SJCRH30 (cell line): ENCODE measurements at places on chromosomes 5 and 9.

GRCh38 chr5:88666761-88667495 is 216.1 kb downstream of the MEF2C start:
- DNase-seq: no peak

GRCh38 chr5:111699976-111700375 is 57.0 kb downstream of the NREP start:
- no peak for DNase-seq

DNA sequence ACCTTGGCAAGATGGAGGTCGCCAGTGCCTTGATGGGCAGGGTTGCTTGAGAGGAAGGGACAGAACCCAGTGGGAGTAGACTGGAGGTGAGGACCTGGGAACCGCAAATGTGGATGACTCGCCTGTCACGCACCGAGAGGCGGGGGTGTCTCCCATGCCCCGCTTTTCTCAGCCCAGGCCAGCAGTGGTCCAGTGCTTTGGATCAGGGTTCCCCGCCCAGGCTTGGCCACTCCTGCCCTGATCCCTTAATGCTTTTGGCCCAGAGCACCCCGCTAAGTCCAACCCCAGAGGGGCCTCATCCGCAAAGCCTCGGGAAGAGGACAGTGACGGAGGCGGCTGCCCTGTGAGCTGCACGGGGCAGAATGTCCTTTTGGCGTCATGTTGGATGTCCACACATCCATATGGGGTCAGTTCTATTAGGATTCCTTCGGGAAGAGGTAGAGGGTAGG is 2.4 kb downstream of the MRPS2 start:
- no peak for DNase-seq

DNA sequence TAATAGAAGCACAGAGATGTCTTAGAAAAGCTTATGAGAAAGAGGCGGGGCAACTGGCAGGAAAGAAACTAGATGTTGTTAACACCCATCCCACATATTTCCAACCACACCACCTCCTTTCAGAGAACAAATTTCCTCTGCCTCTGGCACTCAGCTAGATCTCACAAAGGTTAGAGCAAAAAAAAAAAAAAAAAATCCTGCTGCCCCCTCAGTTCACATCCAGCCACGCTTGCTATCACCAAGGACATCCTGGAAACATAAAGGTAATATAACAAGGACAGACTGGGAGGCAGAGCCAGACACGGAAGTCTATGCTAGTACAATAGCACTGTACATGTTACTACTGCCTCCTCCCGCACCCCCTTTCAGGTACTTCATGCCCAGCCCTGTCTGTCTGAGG is 238.0 kb upstream of the PTGER4 start:
- DNase-seq: no peak

GRCh38 chr5:178499352-178499751 is 90.8 kb downstream of the COL23A1 start:
- DNase-seq: no peak

GRCh38 chr5:107384256-107384655 is 286.5 kb downstream of the EFNA5 start:
- no peak for DNase-seq

DNA sequence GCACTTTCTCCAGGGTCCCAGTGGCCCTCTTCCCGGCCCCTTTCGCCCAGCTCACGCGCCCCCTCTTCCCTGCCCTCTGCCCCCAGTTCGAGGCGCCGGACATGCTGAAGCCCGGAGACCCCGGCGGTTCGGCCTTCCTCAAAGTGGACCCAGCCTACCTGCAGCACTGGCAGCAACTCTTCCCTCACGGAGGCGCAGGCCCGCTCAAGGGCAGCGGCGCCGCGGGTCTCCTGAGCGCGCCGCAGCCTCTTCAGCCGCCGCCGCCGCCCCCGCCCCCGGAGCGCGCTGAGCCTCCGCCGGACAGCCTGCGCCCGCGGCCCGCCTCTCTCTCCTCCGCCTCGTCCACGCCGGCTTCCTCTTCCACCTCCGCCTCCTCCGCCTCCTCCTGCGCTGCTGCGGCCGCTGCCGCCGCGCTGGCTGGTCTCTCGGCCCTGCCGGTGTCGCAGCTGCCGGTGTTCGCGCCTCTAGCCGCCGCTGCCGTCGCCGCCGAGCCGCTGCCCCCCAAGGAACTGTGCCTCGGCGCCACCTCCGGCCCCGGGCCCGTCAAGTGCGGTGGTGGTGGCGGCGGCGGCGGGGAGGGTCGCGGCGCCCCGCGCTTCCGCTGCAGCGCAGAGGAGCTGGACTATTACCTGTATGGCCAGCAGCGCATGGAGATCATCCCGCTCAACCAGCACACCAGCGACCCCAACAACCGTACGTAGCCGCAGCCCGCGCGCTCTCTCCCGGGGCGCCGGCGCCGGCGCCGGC is 1.0 kb downstream of the PRDM6 start:
- DNase-seq: peak; percentile 36

- DNase-seq: no peak
Observed at GRCh38 chr9:114311571-114312512, 11.1 kb upstream of the ORM1 start.

DNA sequence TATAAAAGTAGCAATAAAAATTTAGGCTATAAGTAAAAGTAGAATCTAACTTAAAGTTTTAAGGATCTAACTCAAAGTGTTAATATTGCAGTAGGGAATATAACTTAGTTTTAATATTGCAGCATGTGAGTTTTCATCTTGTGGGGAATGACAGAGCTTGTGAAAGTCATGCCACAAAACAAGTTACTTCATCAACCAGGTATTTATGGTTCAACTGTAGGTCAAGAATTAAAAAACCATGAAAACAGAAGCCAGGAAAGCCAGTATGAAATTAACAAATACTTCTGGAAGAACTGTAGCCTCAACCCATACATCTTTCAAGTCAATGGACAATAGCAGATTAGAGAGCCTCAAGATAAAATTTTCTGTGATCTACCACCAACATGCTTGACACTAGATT is 19.0 kb downstream of the HMGCS1 start:
- DNase-seq: no peak

DNA sequence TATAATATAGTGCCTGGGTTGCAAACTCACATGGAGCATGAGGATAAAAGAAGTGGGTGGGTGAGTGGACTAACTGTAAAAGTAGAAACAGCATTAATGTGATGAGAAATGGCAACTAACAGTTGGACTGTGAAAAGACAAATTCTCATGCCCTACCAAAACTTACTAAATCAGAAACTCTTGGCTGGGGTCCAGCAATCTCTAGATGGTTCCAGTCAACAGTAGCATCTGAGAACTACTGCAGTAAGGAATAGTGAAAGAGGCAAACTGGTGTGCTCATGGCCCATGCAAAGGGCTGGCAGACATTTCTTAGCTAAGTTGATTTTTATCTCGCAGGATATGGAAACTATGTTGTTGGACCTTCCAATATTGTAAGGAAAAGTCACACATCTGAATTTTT is 150.3 kb downstream of the PIK3R1 start:
- no peak for DNase-seq

GRCh38 chr5:88879724-88880123 is 3.3 kb downstream of the MEF2C start:
- DNase-seq: no peak

- no peak for DNase-seq
Observed at GRCh38 chr9:125985998-125986655, 239.0 kb downstream of the PBX3 start.

DNA sequence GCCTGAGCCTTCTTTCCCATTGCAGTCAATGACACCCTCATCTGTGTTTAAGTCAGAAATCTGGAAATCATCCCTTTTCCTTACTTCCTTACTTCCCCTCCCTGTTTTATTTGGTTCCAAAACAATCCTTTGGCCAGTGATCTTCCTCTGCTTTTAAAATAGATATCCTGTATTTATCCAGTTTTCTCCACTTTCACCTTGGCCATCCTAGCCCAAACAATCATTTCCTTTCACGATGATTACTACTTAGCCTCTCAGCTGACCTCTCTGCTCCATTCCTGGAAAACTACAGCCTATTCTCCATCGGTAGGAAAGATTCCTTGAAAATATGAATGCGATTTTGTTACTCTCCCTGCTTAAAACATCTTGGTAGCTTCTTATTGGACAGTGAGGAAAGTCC is 565.4 kb downstream of the TLR4 start:
- no peak for DNase-seq

GRCh38 chr5:38831909-38832308 is 13.9 kb upstream of the OSMR start:
- peak; percentile 26 for DNase-seq

DNA sequence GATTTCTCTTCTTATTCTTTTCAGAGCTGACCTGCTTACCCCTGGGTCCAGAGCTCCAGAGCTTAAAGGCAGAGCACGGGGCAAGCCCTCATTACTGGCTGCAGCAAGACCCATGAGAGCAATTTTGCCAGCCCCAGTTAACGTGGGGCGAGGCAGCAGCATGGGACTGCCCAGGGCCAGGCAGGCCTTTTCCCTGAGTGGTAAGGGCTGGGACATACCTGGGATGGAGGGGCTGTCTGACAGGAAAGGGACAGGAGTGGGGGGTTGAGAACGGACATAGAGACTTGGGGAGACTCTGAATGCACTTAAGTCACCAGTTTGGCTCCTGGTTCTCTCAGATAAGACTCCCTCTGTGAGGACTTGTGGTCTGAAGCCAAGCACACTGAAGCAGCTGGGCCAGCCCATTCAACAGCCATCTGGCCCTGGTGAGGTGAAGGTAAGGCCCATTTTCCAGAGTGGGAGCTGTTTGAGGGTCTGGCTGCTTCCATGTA is 26.2 kb downstream of the HMGXB3 start:
- no peak for DNase-seq

- DNase-seq: no peak
Observed at GRCh38 chr9:34084562-34084961, 35.9 kb upstream of the UBAP2 start.

GRCh38 chr9:85172001-85172978 is 502.8 kb downstream of the NTRK2 start:
- no peak for DNase-seq
